Activated naive CD8-positive, alpha-beta T cell treated with anti-CD3 and anti-CD28 coated beads, Interleukin-2, amount 50 U/mL, for 16 hours (primary cell): ENCODE measurements at places on chromosomes 7 and 10.

DNA sequence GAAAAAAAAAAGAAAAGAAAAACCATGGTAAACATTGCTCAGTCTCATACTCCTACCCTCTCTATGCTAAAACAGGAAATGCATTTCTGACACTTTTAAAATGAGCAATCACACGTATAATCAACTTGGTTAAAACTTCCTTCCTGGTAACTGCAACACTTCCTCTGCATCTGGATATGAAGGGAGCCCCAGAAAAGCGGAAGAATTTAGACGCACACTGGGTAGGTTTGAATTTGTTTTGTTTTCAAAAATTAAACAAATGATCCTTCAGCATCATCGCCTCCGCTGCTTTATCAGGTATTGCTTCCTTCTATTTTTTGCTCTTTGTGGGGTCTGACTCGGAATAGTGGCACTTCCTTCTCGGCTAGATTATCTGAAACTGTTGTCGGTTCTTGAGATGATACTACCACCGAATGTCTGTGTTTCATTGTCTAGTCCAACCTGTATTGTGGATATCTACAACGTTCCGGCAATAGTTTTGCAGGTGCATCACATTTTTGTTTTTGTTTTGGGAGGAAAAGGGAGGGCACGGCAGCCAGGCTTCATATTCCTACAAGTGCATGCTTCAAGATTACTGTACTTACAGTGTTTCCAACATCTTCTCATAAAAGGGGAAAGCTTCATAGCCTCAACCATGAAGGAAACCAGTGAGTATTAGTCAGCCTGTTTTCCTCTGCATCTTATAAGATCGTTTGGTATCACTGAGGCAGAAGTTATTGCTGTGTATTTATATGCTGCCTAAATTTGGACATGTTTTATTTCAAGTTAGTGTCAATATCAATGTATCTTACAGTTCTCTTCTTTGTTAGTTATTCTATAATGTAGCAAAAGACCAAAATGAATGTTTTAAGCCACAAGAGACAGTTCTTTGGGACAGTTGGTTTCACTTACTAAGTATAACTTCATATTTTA lies at the start of gene PIK3CG:
PIK3CG (plus strand) TSS at position 153 of the 912 bp plus-strand sequence. CDS start 2,280 bp downstream, outside the sequence.
- DNase-seq, result no peak

- no peak for DNase-seq
Measured at GRCh38 chr10:73899423-73899822, 11.5 kb upstream of the PLAU start.

GRCh38 chr10:12729885-12730284 lies 271.6 kb downstream of the CCDC3 start:
- no peak for DNase-seq

DNA sequence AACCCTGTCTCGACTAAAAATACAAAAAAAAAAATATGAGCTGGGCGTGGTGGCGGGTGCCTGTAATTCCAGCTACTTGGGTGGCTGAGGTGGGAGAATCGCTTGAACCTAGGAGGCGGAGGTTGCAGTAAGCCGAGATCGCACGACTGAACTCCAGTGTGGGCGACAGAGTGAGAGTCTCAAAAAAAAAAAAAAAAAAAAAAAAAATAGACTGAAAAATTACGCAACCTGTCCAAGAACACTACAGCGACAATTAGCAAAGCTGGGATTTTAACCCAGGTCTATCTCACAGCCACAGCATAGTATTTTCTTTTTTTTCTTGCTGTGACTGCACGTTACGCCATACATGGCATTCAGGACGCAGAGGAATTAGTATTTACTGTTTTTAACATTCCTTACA lies 1.1 kb upstream of the RABGEF1 start:
- no peak for DNase-seq

GRCh38 chr10:127610816-127611215 lies 61.7 kb downstream of the NPS start:
- DNase-seq, result no peak

GRCh38 chr10:94219829-94220228 lies 142.9 kb downstream of the NOC3L start:
- DNase-seq, result no peak

- DNase-seq, result no peak
Measured at GRCh38 chr7:22563621-22564241, 63.7 kb upstream of the STEAP1B start.

- DNase-seq, result no peak
Measured at GRCh38 chr10:78952030-78952429, 116.7 kb upstream of the ZMIZ1 start.

GRCh38 chr7:142248-142941 lies 50.0 kb upstream of the FAM20C start:
- no peak for DNase-seq

GRCh38 chr7:39827571-39827970 lies 122.5 kb upstream of the CDK13 start:
- DNase-seq, result no peak

DNA sequence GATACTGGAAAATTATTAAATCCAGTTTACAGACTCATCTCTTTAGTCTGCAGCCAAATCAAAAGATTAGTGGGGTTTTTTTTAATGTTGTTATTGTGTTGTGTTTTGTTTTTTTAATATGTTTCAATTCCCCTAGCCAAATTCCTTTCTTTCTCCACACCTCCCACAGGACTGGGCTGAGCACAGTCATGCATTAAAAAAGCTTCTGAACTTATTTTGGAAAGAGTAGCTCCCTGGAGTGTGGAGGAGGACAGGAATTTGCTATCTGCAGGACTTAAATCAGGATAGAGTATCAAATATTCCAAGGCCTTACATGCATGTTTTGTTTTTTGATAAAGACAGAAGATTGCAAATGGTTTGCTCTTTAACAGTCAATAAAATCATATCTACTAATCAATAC lies 90.7 kb downstream of the GNAI1 start:
- no peak for DNase-seq

- no peak for DNase-seq
Measured at GRCh38 chr7:150891740-150892139, 39.4 kb downstream of the AOC1 start.

- no peak for DNase-seq
Measured at GRCh38 chr10:5760515-5760914, 52.7 kb downstream of the GDI2 start.

DNA sequence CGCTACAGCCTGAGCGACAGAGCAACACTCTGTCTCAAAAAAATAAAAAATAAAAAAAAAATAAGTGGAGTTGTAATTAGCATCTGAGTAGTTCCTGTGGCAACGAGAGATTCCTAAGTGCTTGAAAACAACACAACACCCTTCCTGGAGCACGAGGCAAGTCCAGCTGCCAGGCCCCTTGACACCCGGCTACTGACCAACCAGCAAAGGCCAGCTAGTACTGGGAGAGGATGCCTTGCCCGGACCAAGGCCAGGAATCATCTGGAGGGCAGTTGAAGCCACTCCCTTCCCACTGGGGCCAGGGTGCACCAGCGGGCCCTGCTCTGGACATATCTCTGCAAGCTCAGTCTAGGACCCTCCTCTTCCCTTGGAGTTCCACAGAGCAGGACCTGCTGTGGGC lies 536 bp downstream of the C10orf105 start:
- no peak for DNase-seq

DNA sequence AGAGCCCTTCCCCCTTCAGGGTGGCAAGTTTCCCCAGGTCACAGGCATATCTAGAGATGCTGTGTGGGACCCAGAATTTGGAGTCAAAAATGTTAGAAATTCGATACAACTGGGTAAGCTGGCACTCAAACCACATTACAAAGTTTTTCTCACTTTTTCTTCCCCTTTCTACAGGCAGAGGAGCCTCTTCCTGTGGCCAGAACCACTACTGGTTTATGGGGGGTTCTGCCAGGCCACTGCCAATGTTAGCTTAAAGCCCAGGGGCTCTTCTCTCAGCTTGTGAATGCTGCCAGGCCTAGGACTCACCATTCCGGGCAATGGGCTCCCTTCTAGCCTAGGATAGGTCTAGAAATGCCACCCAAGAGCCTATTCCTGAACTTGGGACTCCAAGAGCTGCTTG lies 617.9 kb upstream of the PHF14 start:
- no peak for DNase-seq

GRCh38 chr10:2734603-2735002 lies 332.7 kb upstream of the PFKP start:
- DNase-seq, result no peak

DNA sequence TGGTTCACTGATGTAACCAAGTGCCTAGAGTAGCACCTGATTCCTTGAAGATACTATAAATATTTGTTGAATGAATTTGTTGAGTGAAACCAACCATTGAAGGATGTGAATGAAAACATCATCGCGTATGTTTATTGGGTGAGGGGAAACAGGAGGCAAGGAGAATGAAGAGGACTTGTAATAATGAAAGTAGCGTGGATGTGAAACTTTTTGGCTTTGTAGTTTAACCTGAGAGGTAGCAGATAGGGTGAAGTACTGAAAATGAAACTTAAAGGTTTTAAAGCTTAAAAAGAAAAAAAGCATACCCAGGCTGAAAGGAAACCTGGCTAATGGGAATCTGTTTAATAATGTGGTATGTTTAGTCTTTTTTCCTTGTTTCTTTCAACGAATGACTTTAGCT lies 5.2 kb downstream of the CCNY start:
- no peak for DNase-seq

DNA sequence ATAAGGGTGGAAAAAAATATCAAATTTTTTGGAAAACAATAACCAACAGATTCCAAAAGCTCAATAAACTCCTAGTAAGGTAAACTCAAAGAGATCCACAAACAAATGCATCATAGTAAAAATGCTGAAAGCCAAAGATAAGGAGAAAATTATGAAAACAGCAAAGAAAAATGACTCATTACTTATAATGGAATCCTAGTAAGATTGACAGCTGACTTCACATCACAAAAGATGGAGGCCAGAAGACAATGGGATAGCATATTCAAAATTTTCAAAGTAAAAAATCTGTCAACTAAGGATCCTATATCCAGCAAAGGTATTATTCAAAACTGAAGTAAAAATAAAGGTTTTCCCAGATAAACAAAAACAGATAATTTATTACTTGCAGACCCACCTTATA lies 183.4 kb upstream of the VIPR2 start:
- no peak for DNase-seq

- no peak for DNase-seq
Measured at GRCh38 chr10:81874875-81875466, at the start of gene NRG3. Gene NRG3, plus strand, starts transcription at chr10:81875194.

GRCh38 chr10:47299611-47300428 lies at the start of gene GDF10:
Gene GDF10, plus strand, starts transcription at chr10:47300197. Its CDS starts 455 bp downstream, at chr10:47300652.
- no peak for DNase-seq

- DNase-seq, result no peak
Measured at GRCh38 chr7:55066524-55066923, 47.7 kb downstream of the EGFR start.

- no peak for DNase-seq
Measured at GRCh38 chr7:128174386-128174785, 66.7 kb upstream of the LEP start.

- DNase-seq, result no peak
Measured at GRCh38 chr7:88147949-88148348, 71.9 kb downstream of the SRI start.

GRCh38 chr10:14918964-14919363 lies 34.9 kb downstream of the DCLRE1C start:
- DNase-seq, result no peak

DNA sequence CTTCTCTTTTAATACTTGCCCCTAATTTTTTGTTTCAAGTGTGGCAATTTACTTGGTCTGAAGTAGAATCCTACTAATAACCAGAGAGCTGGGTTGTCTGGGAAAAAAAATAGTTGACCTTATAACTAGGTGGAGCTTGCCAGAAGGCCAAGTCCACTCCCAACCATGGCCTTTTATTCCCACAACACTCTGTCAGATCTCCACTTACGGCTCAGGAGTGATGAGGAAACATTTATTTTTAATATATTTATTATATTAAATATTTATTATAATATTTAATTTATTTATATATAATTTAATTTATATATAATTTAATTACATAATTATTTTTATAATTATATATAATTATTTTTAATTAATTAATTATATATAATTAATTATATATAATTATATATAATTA lies 58.8 kb downstream of the TSPAN12 start:
- DNase-seq, result no peak

GRCh38 chr10:13238271-13239077 lies 4.3 kb upstream of the UCMA start:
- DNase-seq, result no peak

DNA sequence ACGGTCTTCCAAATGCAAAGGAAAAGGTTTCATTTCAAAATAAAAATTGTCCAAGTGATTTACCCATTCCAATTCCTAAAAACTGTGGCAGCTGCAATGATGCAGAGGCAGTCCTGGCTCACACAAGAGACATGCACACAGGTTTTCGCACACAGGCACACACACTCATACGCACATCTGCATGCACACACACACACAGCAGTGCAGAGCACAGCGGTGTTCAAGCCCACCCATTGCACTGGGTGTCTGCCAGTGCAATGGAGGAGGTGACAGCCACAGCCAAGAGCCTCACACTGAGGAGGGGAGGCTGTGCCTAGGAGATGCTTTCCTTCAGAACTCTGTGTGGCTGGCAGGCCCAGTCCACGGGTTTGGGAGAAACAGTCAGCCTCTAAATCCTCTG lies 123.7 kb downstream of the SLIT1 start:
- no peak for DNase-seq

GRCh38 chr10:28915989-28916588 lies 238.8 kb downstream of the BAMBI start:
- no peak for DNase-seq

DNA sequence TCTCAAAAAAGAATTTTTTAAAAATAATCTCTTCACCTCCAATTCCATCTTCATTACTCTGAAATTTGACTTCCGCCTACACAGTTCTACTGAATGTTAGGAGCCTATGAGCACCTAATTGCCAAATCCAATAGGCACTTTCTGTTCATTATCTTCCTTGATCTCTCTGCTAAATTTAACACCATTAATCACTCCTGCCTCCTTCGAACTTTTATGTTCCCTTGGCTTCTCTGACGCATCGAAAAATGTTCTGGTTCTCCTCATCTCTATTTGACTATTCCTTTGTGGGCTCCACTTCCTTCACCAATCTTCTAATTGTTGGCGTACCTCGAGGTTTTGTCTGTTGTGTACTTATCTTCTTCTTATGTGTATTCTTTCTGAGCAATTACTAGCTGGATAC lies 87.3 kb downstream of the MTPN start:
- no peak for DNase-seq

GRCh38 chr10:7407368-7408290 lies 3.2 kb downstream of the SFMBT2 start:
- DNase-seq, result no peak

- no peak for DNase-seq
Measured at GRCh38 chr7:158572000-158572828, 15.4 kb downstream of the PTPRN2 start.

- DNase-seq, result no peak
Measured at GRCh38 chr7:35315517-35315916, 61.6 kb upstream of the TBX20 start.

- no peak for DNase-seq
Measured at GRCh38 chr10:88555190-88555908, 27.8 kb downstream of the RNLS start.
